ENCODE measurements at places on chromosomes 4 and X. TPM values are rescaled to one million over a fixed set of nuclear protein-coding genes. Genes with fewer than 3 reads are reported as not detected.

ADH1C gene
- total RNA-seq: 5.4 TPM

CT45A10 gene
- not detected for total RNA-seq

SOD3 gene
- 743 TPM for total RNA-seq

LRAT gene
- not detected for total RNA-seq

CPE gene
- 395 TPM for total RNA-seq

DNA sequence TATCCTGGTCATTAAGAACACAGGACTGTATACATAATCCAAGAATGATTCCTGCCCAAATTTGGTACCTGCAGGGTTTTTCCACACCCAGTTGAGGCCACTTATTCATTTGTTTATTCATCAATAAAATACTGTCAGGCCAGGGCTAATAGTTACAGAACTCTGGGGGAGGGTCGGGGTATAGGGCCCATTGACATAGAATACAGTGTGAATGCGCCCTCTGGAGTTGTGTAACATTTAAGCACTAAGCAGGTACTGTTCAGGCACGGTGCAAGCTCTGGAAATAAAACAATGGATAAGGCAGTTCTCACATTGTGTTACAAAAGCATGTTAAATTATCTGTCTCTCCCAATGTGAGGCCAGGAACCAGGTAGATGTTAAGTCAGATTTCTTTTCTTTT lies 30.8 kb upstream of the LRBA start:
- DNase-seq: no peak

- no peak for DNase-seq
These were observed 3.4 kb upstream of the HMX1 start for GRCh38 chr4:8874896-8875680.

DNA sequence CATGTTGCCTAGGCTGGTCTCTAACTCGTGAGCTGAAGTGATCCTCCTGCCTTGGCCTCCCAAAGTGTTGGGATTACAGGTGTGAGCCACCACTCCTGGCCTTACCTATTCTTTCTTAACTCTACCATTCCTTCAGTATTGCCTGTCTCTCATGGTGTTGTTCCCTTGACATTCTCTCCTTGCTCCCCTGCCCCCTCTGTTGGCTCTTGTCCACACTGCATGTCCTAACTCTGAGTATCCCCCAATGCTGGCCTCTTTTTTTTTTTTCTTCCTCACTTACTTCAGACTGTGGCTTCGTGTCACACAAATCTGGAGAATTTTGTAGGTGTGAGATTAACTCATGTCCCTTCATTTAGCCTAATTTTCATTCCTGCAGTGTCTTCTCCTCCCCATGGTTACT lies 22.9 kb upstream of the FRMPD4 start:
- no peak for DNase-seq

GRCh38 chr4:81648576-81649275 lies 177.0 kb upstream of the RASGEF1B start:
- DNase-seq: no peak

GRCh38 chr4:128812442-128813235 lies 3.1 kb downstream of the JADE1 start:
- peak; percentile 12 for DNase-seq

GRCh38 chrX:789096-789495 lies 158.5 kb downstream of the SHOX start:
- DNase-seq: no peak

- DNase-seq: no peak
These were observed 39.5 kb downstream of the HADH start for GRCh38 chr4:108029016-108029720.

DNA sequence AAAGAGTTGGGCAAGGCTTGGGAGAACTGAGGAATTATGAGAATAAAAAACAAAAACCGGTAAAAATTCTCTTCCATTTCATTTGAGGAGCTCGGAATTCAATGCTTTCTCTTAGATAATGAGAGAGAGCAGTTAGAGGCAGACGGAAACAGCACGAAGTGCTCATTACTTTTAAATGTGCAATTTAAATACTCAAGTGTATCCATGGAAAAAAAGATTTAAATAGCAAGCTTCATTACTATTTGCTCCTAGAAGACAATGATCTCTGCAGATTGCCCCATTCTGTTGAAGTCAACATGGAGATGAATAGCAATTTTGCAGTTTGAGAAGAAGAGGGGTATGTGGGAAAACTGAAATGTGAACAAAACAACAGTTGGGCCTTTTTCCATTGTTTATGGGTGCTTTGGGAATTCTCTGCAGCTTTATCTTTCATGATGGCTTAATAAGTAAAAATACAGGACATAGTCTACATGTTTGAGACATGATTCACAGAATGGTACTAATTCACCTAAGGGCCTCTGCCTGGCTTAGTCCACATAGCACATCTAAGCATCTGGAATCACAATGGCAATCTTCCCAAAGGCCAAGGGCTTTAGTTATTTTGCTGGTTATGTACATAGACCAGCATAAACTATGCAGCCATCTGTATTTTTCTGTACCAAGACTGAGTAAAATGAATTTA lies 512.7 kb upstream of the FAT1 start:
- DNase-seq: no peak

DNA sequence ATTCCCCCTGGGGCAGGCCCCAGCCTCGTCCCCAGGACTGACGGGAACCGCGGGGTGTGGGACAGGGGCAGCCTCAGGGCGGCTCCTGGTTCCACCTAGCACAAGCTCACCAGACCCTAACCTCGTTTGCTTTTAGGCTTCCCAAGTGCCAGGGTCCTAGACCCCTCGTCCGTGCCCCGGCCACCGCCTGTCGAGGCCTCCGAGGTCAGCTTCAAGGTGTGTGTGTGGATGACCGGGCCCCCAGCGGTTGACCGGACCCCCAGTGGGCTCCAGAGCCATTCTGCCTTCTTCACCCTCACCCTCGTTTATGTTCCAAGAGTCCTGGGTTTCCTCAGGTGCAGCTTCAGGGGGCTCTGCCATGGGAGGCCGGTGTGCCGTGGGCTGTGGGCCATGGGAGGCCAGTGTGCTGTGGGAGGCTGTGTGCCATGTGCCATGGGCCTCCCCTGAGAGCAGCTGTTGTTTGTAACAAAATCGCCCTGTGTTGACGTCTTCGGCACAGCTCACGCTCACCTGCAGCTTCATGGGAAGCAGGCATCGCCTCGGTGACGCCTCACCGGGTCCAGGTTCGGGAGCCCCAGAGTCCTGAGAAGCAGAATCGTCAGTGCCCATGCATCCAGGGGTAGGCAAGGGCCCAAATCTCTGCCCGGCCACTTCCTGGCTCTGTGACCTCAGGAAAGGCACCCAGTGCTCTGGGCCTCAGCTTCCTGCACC lies 43.0 kb upstream of the HMX1 start:
- no peak for DNase-seq

DNA sequence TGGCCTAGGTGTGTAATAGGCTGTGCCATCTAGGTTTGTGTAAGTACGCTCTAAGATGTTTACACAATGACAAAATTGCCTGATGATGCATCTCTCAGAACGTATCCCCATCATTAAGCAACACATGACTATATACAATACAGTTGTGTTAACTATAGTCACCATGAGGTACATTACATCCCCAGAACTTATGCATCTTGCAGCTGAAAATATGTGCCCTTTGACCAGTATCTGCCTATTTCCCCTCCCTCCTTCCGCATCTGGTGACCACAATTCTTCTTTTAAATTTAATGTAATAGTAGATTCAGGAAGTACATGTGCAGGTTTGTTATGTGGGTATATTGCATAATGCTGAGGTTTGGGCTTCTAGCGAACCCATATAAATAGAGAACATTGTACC lies 239.8 kb upstream of the IL1RAPL1 start:
- DNase-seq: no peak

GRCh38 chr4:141133146-141133998 lies at the start of gene RNF150:
Gene RNF150, minus strand, starts transcription at chr4:141133469.
- DNase-seq: peak; percentile 47

- no peak for DNase-seq
These were observed 399 bp downstream of the AIFM1 start for GRCh38 chrX:130165181-130165702.

DNA sequence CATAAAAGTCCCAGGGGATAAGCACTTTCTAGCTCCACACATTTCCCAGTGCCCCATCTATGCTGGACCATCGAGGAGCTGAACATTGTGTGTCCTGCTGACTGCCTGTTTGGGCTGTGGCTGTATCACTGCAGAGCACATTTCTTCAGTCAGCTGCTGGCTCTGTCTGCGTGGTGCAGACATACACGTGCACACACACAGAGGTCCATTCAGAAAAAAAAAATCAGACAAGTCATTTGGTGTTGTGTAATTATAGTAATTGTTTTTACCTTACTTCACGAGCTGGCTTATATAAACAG lies 1.1 kb upstream of the PDLIM3 start:
- DNase-seq: peak; percentile 31

DNA sequence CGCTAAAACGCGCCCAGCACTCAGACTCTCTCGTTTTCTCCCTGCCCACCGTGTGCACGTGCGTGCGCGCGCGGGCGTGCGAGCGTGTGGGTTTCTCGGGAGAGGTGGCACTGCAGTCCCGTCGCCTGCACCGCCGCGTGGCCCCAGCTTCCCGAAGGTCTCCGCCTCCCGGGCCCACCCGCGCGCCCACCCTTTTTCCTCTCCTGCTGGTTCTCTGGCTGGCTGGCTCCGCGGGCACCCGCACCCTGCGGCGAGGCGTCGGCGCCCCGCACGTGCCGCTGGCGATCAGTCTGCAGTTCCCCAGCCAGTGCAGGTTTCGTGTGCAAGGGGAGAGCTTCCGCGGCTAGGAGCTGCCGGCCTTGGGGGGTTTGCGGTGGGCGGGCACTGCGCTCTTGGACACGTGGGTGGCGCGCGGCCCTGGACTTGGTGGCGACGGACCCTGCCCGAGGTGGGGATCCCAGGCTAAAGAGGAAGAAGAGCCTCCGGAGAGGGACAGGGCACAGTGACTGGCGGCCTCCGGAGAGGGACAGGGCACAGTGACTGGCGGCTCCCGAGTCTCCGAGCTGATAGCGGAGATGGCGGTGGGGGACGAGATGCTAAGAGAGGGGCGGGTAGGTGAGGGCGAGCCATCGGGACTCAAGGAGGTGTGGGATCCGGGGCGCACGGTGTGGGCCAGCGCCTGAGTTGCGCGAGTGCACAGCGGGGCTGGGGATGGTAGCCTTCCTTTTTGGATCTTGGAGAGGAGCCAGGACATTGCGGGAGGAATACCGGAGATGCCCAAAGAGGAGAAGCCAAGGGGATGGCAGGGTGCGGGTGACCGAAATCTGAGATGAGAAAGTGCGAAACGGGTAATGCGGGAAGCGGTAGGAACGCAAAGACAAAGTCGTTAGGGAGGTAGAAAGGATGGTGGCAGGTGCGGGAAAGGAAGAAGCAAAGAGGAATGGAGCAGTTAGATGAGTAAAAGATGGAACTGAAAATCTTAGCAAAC lies at the start of gene FAM184B:
Gene FAM184B, minus strand, starts transcription at position 322 of the 988 bp plus-strand sequence. CDS start 322 bp downstream, outside the sequence.
- DNase-seq: no peak

- DNase-seq: no peak
These were observed 6.0 kb upstream of the IL3RA start for GRCh38 chrX:1330605-1331004.
